ENCODE measurements at places on chromosomes 5 and 9.
A peak's percentile ranks its signal among the peaks of the same experiment; 100 is the strongest.

GRCh38 chr5:160084144-160084543, 35.1 kb downstream of the PWWP2A start:
- DNase-seq = no peak

GRCh38 chr9:97848215-97848479, 4.9 kb upstream of the FOXE1 start:
- no peak for DNase-seq

- no peak for DNase-seq
Observed at GRCh38 chr5:169701910-169702451, 64.9 kb downstream of the DOCK2 start.

DNA sequence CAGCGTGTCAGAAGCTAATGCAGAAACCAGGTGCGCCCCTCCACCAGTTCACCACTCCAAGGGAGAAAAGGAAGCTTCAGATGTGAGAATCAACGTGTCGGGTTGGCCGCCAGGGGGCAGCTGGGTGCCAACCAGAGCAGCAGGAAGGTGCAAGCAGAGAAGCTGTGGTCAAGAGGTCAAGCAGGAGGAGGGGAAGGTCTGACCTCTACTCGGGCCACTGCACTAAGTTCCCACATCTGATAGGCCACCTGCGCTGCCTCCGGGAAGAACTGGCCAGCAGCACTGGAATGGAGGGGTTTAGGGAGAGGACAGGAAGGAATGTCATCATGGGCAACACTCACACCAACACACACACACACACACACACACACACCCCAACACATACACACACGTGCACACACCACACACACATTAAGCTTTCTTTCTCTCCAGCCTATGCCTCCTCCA, 31.4 kb downstream of the ANXA6 start:
- DNase-seq = peak; percentile 65

GRCh38 chr9:17291766-17292165, 156.9 kb downstream of the CNTLN start:
- no peak for DNase-seq

DNA sequence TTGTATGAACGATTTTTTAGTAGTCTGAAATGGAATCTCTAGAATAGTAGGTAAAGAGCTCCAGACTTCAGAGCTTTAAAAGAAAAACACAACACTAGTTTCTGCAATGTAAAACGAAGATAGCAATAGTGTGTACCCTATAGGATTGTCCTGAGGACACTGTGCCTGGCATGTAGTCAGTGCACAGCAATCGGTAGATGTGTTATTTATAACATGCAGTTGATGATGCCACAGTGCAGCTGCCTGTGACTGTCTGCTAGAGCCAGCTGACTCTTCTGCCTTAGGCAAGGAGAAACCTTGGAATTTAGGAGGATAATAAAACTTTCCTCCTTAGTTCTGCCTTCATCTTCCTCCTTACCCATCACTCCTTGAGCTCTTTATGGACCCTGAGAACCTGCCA, 27.7 kb upstream of the TMOD1 start:
- DNase-seq = no peak

DNA sequence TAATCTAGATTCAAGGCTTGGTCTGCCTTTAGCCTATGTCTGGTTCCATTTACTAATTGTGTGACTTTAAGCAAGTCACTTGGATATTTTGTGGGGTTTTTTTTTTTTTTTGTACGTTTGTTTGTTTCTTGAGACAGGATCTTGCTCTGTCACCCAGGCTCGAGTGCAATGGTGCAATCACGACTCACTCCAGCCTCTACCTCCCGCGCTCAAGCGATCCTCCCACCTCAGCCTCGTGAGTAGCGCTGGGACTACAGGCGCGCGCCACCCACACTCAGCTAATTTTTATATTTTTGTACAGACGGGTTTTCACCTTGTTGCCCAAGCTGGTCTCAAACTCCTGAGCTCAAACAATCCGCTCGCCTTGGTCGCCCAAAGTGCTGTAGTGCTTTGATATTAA, 1.1 kb upstream of the PFDN1 start:
- DNase-seq = no peak

DNA sequence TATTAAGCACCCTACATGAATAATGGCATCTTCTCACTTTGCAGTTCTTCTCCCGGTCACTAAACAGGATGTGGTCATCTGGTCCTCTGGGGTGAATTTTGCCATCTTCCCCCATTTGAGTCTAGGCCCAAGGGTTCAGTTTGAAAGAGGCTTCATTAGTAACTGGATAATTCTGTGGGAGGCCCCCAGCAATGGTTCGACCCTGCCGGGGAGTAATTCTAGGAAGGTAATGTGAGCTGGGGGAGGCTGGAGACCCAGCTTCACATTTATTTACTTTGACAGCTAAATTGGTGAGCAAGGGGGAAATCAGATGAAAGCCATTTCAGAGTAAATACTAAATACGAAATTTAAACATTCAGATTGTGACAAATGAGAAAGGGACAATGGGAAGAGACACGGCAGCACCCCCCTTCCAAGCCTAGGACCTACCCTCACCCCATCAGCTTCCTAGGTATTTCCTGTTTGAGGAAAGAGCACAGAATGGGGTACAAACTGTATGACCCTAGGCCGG, 4.1 kb upstream of the LHX6 start:
- no peak for DNase-seq

DNA sequence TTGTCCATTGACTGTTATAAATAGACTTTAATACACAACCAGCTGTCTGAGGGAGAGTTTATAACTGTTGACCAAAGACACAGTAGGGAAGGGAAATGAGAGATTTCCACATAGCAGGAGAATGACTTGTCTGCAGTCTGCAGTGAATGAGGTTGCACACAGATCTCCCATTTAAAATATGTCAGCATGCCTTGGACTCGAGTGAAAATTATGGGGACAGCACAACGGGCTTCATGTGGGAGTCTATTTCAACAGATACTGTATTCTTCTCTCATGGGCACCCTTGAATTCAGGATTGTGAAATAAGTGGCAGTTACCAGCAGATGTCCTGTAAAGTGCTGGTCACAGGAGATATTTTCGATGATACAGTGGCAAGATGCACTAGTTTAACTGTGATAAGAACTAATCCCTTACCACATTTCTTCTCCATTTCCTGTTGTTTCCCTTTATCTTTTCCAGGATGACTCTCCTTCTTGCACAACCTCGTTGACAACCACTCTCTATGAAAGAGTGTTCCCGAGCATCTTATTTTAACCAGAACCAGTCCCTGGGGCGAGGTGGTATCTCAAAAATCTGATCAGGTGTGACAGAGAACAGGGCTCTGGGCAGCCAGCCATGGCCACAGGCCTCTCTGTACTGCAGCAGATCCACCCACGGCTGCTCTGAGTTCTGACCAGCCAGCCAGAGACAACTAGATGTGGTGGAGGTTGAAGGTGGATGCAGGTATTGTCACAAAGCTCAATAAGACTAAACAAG, 51.5 kb upstream of the MAP3K1 start:
- DNase-seq = peak; percentile 4

GRCh38 chr9:75086541-75087288, 1.2 kb downstream of the NMRK1 start:
- no peak for DNase-seq

GRCh38 chr5:172059661-172060100, 53.2 kb upstream of the FBXW11 start:
- peak; percentile 61 for DNase-seq

DNA sequence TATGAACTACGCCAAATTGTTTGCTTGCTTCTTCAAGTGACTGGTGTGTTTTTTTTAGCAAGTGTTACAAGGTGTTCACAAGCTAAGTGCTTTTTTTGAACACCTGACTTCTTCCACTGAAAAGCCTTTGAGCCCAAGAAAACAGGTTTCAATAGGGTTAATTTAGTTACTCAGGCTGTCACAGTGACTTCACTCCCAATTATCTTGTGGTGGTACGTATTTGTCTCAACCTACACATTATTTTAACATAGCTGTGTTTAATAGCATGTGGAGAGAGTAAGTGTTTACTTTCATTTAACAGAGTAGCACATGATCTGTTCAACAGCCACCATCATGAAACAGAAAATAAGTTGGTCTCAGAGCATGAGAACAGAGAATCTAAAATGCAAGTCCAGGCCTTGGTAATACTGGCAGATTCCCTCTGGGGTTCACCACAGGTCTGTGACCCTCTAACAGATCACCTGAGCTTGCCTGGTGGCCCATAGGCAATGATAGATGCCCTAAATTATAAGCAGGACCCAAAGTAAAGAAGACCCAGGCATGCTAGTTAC, 267.7 kb upstream of the SMARCA2 start:
- no peak for DNase-seq

- DNase-seq = no peak
Observed at GRCh38 chr5:120630550-120630949, 166.4 kb downstream of the PRR16 start.

GRCh38 chr5:163964671-163965070, 459.3 kb downstream of the MAT2B start:
- no peak for DNase-seq

GRCh38 chr9:101578378-101578777, 16.4 kb downstream of the PPP3R2 start:
- no peak for DNase-seq

DNA sequence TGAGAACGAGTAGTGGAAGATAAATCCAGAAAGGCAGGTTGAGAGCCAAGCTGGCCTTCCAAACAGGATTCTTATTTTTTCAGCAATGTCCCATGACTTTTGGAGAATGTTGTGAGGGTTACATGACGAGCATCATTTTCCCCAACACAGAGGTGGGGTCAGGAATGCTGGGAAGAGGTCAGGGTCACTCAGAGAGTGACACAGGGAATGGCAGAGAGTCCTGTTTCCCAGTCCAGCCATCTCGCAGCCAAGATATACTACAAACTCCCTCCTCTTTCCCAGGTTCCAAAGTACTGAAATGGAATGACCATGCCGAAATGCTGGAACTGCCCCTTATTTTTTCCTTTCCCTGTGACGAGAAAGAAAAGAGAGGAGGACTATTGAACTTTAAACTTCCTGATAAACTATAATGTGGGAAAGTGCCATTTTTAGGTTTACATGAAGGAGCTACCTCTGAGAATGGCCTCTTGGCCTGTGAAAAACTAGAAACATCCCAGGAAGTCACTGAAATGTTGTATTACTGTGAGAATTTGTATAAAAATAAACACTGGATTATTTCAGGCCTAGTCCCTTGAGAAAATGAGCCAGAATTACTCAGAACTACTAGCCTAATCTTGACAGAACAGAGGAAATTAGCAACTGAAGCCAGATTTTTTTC, 420.4 kb downstream of the CETN3 start:
- DNase-seq = no peak

GRCh38 chr9:111965566-111966019, 69.0 kb downstream of the UGCG start:
- DNase-seq = no peak

DNA sequence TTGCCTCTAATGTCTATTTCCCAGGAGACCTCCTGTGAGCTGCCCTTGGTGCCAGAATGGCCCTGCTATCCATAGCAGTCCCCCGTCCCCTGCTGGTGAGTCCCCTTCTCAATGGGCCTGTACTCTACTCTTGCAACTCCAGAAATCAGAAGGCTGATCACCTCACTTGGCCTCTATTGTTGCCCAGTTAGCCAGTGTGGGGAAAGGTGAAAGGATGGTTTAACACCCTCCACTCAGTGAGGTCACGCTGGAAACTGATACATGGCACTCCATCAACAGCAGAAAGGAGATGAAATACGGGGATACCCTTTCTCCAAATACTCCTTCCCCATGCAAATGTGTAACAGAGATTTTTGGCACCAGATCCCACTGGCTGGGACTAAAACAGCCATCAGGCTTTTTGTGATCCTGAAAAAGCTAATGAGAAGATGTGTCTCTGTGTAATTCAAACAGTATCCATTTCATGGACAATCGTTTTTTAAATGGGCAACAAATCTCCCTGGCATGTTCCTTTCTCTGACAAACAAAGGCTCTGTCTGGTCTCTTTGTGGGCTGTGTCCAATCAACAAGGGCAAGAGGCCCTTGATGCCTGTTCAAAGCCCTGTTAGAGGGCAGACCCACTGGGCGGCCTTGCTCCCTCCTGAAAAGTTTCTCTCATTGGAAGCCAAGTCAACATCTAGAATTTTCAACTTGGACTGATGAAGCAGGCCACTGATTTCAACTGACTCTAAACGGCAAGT, 343.7 kb downstream of the SPOCK1 start:
- no peak for DNase-seq

DNA sequence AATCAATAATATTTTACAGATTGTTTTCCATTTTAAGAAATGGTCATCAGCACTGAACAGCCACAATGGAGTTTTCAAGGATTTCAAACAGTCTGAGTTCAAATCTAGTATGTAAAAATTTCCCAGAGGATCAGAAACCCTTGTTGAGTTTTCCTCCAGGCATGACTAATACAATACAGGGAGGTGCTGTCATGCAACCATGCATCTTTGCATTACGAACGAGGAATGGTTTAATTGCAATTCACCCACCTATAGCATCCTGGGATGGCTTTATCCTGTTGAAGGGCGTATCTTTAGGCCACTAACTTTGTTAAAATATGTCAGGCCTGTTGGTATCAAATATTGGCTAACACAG, 196.4 kb downstream of the EFNA5 start:
- DNase-seq = no peak

DNA sequence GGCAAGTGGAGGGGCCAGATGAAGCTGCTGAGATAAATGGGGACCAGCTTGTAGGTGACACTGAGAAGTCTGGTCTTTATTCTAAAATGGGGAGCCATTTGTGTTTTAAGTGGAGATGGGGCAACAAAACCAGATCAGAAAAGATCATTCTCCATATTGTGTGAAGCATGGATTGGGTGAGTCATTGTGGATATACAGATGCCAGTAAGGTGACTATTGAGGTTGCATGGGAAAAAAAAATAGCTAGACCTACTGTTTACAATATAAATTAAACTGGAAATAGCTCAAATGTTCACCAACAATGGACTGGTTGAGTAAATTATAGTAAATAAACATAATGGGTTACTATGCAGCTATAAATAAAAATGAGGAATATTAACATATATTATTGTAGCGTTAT, 5.4 kb upstream of the MAP1B start:
- DNase-seq = no peak

DNA sequence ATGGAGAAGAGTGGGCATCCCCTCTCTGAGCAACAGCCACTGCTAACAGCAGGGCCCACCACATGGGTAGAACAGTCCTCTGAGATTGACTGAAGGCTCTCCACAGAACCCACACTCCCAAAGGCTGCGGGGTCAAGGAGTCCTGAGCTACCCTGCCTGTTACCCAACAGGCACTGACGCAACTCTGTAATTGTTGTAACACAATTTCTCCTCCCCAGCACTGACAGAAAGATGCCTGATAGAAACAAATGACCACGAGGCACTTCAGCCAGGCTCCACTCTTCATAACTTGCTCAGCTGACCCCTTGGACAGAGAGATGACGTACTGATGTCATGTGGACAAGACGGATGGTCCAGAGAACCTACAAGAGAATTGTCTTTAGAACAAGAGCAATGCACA, 220.7 kb downstream of the SPOCK1 start:
- no peak for DNase-seq

GRCh38 chr9:70778568-70778967, 342.9 kb downstream of the TRPM3 start:
- DNase-seq = no peak

- DNase-seq = no peak
Observed at GRCh38 chr5:5857396-5857795, 434.9 kb downstream of the ICE1 start.

All from HuH-7 (cell line).